ENCODE measurements at places on chromosomes 5 and 9.

- DNase-seq = no peak
These were observed 11.0 kb downstream of the B4GALT7 start for GRCh38 chr5:177610770-177611445.

DNA sequence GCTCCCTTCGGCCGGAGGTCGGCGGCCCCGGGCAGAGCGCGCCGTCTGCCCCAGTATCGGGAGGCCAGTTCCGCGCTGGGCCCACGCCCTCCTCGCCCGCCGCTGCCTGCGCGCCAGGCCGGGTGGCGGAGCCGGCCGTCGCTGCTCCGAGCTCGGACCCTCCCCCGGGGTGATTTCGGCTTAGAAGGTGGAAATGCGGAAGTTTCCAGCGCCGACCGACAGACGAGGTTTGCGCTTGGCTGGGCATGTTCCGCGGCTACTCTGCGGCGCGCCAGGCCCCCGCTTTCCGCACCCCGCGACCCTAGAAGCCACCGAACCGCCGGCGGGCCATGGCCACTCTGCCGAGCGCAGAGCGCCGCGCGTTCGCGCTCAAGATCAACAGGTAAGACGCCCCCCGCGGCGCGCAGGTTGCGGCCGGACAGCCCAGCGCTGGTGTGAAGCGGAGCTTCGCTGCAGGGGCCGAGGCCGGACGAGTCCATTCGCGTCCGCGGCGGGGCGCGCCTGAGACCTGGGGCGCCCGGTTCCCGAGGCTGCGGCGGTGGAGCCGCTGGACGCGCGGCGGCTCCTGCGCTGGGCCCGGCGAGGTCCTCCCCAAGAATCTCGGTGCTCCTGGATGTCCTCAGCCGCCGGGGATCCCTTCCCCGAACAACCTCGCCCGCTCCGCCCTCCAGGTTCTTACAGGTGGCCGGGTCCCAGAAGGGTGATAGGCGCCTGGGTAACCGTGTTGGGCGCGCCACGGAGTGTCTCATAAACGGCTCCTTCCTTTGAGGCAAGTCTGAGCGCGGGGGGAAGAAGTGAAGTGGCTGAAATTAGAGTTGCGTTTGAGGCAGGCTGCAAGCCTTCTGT is at the start of gene DOCK8:
Gene DOCK8 (plus strand): TSS at position 218 of the 846 bp plus-strand sequence. CDS start 112 bp downstream, at position 330.
- DNase-seq = peak; percentile 34

GRCh38 chr9:100394032-100394695 is 32.8 kb upstream of the MSANTD3 start:
- DNase-seq = no peak

GRCh38 chr5:177458912-177459350 is 12.3 kb downstream of the PRR7 start:
- DNase-seq = no peak

DNA sequence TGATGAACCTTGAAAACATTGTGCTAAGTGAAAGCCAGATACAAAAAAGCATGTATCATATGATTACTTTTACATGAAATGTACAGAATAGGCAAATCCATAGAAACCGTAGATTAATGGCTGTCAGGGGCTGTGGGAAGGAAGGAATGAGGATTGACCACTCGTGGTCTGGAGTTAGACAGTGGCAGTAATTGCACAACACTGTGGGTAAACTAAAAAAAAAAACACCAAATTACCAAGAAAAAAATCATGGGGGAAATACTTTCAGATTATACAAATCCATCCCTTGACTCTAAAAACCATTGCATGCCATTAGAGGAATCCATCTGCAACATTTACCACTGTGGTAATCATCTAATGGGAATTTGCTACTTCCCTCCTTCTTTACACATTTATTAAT is 140.0 kb downstream of the SIL1 start:
- no peak for DNase-seq

DNA sequence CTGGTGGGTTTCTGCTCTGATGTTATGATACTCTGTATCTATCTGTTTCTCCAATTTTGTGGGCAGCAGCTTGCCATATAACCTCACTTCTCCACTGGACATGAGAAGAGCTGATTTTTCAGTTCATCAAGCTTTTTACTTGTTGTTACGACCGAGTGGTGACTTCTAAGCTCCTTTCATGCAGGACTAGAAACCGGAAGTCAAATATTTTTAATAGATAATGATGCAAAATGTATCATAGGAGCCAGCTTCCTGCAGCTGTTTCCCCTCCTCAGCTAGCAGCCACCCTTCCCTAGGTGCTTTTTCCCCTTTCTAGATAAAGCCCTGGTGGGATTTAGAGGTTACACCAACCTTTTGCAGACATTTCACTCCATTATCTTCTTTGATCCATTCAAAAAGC is 17.0 kb upstream of the ADAM19 start:
- no peak for DNase-seq

GRCh38 chr5:51326844-51327243 is 56.4 kb upstream of the ISL1 start:
- DNase-seq = no peak

DNA sequence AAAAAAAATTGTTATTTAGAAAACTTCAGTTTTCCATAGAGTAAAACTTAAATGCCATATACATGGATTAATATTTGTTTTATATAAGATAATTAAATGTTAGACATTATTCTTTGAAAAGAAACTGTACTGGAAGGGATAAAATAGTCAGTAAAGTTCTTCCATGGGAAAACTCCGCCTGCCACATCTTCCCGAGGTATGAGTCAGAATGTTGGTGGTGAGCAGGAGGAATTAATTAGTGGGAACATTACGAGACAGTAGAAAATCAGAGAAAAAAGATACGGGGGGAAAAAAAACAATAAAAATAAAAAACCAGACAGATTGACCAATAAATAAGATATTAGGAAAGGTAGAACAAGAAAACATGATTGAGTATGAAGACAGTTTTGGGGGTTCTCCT is 930.3 kb upstream of the C9orf72 start:
- no peak for DNase-seq

DNA sequence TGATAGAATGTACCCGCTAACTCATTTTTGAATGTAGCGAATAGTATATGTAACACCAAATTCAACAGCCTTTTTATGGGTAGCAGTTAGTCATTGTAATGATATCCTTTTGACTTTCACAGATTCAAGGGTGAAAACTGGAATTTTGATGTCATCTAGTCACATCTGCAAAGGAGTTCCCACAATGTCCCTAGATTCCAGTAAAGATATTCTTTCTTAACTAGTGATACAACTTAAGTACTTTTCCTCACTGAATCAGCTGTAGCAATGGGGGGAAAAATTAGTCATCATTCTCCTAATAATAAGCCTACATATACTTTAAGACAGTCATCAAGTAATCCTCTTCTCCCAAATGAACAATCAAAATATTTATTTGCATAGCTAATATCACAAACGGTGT is 11.5 kb upstream of the SSBP2 start:
- no peak for DNase-seq
